ENCODE measurements at places on chromosomes 2 and 18.

- no peak for DNase-seq
These were observed 44.1 kb downstream of the CD28 start for GRCh38 chr2:203750346-203751068.

- no peak for DNase-seq
These were observed 592.3 kb upstream of the ID2 start for GRCh38 chr2:8089596-8089995.

DNA sequence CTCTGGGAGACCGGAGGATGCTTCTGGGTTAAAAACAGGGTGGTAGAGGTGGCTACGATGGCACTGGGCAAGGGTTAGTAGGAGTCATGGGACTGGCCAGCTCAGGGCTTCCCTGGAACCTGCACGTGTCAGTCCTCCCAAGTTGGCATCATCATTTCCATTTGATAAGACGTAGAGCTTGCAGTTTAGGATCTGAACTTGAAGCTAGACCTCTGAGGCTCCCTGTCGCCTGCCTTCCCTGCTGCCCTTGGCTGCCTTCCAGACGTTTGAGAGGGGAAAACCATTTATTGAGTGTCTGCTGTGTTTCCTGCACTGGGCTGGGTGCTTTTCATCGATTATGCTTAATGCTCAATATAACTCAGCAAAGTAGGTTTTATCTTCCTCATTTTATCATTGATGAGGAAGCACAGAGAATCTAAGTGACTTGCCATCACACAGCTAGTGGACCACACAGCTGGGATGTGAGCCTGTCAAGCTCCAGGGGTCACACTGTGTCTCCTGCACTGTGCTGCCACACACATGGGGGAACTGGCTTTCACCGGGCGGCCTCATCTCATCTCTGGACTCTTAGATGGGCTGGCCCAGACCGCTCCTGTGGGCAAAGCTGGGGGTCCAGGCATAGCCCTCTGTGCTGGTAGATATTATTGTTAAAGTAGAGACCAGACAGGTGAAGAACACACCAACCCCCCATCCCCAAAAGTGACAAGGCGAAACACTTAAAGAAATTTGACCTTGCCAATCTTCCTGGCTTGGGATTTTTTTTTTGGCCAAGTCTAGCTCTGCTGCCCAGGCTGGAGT lies 7.8 kb downstream of the NT5DC4 start:
- DNase-seq, result no peak

GRCh38 chr2:101517758-101518271 lies 42.9 kb upstream of the RFX8 start:
- no peak for DNase-seq

DNA sequence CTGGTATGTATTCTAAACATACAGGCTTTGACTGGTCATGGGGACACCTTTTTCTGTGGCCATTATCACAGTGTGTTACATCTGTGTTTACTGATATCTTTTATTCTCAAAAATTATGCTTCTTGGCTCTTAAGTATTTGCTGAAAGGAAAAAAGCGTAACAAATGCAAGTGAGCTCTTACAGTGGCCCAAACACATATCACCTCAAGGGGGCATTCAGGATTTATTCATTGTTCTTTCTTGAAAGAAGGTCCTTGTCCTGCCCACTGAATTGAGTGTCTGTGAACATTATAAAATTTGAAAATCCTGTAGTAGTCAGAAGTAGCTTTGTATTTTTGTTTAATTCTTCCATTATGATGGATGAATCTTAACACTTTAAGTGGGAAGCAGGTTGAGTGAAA lies 454.5 kb downstream of the XIRP2 start:
- no peak for DNase-seq

DNA sequence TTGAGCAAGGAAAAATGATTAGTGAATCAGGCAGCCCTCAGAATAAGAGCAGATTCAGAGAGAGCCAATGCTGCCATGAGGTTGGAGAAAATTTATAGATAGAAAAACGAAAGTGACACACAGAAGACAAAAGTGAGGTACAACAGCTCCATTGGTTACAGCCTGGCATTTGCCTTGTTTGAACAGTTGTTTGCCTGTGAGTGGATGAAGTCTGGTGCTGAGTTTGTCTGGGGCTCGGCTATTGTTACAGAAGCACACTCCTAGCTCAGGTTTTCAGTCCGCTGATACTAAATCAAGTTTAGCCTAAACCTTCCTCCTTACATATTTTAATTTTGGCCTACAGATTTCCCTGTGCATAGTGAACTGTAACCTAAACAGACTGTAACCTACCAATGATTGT lies 387.8 kb upstream of the RAB12 start:
- DNase-seq, result no peak

DNA sequence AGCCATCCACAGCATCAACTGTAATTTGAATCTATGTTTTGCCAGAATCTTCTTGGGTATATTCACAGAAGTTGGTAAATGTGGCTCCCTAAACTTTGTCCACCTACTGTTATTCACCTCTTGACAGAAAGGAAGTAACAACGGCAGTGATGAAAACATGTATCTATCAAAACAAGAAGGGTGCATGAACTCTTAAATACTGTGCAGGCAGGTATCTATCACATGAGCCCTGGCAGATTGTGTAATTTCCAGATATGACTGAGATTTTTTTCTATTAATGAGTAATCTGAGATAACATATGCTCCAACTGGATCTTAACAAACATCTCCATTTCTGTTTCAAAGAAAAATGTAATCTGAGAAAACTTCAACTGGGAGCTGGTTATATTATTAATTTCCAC lies 36.6 kb downstream of the SFT2D3 start:
- no peak for DNase-seq

GRCh38 chr2:191533693-191534180 lies 144.2 kb upstream of the NABP1 start:
- no peak for DNase-seq

GRCh38 chr2:177284531-177284930 lies 20.0 kb upstream of the NFE2L2 start:
- no peak for DNase-seq

DNA sequence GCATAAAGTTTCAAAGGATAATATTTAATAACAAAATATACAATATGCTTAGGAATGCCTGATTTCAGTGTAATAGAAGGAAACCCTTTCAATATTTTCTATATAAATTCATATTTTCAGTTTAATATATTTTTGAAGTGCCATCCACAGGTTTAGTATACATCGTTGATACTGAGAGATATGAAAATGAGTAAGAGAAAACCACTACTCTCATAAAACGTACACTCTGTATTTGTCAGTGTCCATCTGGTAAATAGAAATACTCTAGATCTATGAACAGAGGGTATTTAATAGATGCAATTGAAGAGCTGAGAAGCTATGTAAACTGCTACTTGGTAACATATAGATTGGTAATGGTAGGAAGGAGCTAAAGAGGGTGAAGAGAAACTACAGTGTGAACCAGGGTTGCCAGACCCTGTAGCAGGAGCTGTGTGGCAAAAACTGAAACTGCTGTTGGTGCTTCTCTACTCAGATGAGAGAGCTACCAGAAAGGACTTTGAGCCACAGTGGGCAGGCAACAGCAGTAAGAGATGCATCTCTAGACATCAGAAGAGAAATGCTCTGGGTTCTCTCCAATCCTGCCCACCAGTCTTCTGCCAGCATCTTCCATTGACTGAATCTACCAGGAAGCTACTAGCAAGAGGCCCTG lies 187.4 kb downstream of the CCDC102B start:
- no peak for DNase-seq

DNA sequence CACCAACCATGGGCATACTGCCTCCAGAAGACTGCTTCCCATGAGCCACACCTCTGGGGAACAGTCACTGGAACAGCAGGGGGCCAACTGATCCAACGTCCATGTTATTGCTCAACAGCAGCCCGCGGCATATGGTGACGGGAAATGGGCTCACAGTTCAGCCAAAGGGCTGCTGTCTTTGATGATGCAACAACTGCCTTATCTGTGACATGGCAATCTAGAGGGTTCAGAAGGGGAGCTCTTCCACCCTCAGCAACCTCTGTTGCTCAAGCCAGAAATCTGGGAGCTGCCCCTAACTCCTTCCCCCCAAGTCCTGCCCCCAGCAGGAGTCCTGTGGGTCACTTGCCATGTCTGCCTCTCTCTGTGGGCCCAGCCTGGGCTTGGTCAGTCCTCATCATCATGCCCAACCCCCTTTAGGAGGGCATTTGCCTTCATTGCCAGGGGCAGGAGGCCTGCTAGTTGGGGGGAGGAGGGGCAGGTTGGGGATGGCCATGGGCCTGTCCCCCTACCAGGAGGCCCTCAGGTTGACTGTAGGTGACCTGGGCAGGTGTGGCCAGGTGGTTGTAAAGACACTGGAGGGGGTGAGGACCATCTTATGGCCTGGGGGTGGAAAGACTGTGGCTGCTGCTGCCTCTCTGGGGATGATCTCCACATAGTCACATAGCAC lies 212.9 kb downstream of the CYP26B1 start:
- no peak for DNase-seq

DNA sequence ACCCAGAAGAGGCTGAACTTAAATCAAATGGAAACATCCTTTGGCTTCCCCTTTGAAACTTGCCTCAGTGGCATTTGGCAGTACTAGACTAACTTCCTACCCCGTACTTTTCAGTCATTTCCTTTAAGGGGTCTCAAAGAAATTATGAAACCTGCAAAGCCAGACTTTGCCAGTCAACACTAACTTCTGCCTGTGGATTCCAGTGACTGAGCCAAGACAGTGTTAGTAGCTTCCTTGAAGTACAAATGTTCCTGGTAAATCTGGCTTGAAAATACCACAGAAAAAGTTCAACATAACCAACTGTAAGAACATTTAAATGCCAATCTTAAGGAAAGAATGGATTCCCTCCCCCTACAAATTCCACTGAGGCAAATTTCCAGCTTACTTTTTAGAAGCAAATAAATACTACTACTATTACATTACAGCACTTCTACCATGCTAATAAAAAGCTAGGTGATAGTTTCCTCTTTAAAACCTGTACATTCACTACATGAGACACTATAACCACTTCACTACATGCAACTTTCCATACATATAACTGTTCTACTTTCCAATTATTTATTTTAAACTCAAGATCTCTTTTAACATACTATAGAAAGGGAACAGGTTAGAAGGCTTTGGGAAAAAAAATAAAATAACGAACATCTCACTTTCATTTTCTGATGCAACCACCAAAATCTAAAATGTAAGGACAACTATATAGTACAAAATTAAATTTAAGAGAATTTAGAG lies 2.4 kb downstream of the PELI1 start:
- no peak for DNase-seq

GRCh38 chr2:236743039-236743920 lies 173.7 kb downstream of the ACKR3 start:
- DNase-seq, result no peak

DNA sequence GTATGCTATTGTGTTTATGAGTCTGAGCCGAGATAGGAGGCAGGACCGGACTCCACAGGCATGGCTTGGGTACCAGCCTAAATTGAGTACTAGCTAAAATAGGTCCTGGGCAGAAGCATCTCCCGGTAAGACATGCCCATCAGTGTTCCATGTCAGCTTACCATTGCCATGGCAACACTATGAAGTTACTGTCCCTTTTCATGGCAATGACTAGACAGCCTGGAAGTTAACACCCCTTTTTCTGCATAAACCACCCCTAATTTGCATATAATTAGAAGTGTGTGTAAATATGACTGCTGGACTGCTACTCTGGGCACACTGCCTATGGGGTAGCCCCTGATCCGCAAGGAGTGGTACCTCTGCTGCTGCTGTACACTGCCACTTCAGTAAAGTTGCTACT lies 1005.1 kb upstream of the FAM98A start:
- DNase-seq, result no peak

GRCh38 chr2:109299536-109299935 lies 170.5 kb downstream of the SH3RF3 start:
- DNase-seq, result no peak

DNA sequence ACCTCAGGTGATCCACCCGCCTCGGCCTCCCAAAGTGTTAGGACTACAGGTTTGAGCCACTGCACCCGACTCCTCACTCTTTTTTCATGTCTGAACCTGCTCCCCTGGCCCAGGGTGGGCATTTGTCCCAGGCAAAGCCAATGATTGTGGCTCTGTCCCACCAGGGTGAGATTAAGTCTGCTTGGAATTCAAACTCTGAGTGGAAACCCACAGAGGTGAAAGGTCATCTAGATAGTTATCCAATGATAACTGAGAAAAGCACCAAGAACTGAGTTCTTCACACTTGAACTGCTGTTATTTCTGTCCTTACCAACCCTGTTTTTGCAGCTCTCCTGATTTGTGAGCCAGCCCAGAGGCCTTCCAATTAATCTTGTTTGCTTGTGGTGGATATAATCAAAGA lies 62.4 kb upstream of the ACVR1 start:
- DNase-seq, result no peak

GRCh38 chr2:190352668-190353536 lies 9.5 kb downstream of the INPP1 start:
- no peak for DNase-seq
